ENCODE measurements at places on chromosomes 1 and 21.
A peak's percentile ranks its signal among the peaks of the same experiment; 100 is the strongest.

DNA sequence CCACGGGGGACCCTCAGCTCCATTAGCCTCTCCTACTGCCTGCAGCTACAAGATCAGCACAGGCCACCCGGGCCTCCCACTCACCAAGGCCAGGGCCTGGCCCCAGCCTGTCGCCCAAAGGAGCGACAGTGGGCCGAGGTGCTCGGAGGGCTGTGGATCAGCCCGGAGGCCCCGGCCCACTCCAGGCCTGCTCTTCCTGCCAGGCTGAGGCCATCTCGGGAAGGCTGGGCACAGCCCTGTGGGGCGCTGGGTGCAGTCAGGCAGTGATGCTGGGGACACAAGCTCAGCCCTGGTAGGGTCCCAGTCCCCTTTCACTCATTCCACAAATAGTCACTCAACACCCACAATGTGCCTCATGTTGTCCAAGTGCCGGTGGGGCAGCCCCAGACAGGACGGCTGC, 58.8 kb downstream of the CASZ1 start:
- DNase-seq, result no peak

DNA sequence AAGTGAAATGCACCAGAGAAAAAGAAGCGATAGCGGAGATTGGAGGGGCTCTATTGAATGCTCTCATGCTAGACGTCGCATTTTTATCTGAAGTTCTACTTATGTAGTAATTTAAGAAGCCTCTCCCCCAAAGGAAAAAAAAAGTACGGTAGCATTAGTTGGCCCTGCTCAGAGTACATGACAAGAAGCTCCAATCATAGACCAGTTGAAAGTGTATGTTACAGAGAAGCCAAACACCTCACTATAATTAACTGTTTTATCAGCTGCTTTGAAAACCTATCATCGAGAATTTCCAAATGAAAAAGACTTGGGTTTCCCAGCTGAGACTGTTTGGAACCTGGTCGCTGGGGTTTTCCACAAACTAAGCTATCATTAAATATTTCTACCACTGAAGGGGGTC, 19.6 kb upstream of the OVAAL start:
- no peak for DNase-seq

GRCh38 chr1:219788091-219788490, 140.3 kb downstream of the SLC30A10 start:
- DNase-seq, result no peak

DNA sequence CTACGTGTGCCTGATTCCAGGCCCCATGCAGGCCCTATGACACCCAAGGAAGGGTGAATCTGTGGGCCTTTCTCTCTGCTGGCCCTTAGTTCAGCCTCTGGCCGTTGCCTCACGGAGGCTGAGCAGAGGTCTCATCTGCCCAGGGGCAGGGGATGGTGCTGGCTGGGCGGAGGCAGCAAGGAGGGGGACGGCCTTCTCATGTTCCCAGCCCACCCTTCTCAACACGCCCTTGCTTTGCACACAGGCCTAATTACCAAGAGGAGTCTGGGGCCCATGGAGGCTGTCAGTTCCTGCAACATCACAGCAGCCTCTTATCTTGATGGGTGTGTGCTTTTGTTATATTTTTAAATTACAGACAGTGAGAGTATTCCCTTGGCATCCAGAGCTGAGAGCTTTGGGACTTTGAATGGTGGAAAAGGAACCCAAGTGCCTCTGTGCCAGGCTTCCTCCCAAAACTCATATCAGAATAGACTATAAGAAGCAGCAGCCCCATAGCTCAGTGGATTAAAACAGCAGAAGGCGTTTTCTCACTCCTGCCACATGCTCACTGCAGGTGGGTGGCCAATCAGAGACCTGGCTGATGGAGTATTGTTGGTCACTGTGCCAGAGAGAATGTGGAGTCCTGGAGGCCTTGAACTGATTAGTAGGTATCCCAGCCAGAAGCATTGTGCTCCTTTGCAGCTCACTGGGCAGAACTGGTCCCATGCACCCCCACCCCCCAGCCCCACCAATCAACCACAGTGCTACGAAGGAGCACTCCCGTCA, 164.9 kb downstream of the CAMTA1 start:
- no peak for DNase-seq

GRCh38 chr21:32233055-32233546, 45.7 kb downstream of the MIS18A start:
- DNase-seq, result no peak

DNA sequence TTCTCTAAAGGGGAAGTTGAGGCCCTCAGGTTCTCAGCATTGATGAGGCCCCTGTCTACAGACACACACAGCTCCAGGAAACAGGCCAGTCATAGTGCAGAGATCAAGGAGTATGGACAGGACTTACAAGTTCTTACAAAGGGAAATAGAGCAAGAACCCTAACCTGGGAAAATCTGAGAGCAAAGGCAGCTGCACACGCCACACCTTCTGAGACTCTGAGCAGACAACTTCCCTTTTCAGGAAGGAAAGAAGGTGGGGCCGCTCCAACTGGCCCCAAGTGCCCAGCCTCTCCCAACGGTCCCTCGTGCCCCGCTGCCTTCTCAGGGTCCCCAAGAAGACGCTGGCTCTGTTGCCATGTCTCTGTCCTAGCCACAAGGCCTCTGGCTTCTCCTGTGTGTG, 3.6 kb downstream of the NOC2L start:
- no peak for DNase-seq

DNA sequence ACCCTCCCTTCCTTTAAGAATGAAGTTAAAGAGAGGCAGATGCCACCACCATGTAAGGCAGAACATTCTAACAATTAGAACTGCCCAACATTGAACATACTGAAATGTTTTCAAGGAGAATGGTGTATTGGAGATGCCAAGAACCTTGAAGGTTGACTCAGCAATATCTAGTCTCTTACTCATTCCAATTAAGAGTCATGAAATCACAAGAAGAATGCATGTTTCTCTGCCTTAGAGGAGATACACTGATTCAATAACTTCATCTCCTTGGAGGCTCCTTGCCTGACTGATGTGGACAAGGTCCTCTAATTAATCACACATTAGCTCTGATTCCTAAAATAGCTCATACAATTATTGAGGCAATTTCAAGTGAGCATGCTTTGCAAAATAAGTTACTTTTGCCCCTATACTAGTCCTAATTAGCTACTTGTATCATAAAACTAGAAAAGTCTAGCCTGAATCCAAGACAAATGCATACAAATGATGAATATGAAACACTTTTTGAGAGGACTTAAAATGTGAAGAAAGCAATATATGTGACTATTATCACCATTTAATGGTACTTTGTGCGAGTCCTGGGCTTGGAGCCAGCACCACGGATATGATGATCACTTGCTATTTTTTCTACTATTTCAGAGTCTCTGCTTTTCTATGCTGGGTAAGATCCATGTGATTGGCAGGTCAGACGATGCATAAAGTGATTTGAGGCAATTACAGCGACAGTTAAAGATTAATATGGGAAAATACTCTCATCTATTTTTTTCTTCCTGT, 114.5 kb downstream of the DSCAM start:
- no peak for DNase-seq

DNA sequence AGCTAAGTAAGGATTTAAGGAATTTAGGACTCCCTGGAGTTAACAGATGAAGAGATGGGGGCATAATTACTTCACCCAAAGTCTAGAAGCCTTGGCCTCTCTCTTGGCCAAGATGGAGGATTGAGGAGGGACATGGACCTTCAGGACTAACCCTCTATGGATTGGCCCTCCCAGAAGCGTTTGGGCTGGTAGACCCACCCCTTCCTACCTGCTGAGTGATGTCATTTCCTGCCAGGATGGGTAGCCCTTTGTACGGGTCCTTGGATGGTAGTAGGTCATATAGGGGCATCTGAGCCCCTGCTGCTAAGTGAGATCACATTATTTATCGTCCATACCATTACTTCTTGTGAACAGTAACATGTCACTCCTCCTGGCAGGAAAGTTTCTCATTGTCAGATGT, 17.7 kb downstream of the LURAP1 start:
- DNase-seq, result no peak

DNA sequence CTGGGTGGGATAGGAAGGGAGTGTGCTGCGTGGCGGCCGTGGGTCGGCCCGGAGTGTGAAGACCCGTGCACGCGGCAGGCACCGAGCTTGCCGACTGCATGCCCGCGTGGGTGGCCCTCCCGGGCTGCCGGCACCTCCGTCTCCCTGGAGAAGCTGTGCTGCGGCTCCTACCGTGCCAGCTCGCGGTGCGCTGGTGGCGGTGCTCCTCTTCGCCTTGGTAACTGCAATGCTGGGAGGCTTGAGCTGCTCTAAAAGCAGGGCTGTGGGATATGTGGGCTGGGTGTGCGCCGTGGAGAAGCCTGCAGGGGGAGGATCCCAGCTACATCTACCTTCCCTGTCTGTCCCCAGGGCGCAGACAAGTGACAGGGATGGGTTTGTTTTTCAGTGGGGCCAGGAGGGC, 2.4 kb downstream of the GABRD start:
- DNase-seq, result no peak

- DNase-seq, result no peak
Measured at GRCh38 chr1:36735939-36736730, 253.4 kb upstream of the CSF3R start.

DNA sequence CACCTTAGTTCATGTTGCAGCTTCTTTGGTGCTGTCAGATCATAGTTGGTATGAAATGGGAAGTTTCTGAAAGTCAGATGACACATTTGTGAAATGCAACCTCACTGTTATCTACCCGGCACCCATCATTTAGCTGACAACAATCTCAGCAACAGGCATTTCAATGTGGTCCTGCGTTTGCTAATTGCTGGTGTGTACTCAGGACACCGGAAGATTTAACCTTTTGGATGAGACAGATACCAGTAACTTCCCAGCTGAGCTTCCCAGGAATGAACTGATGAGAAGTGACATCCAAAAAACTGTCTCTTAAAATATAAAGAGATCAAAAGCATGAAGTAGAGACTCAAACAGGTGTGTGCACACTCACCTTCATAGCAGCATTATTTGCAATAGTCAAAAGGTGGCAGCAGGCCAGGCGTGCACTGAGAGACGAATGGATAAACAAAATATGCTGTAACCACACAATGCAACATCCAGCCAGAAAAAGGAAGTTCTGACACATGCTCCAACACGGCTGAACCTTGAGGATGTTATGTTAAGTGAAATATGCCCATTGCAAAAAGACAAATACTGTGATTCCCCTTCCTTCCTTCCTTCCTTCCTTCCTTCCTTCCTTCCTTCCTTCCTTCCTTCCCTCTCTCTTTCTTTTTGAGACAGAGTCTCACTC, 7.9 kb upstream of the CLDN14 start:
- no peak for DNase-seq

GRCh38 chr1:9275567-9276034, 17.1 kb upstream of the SPSB1 start:
- peak; percentile 34 for DNase-seq

DNA sequence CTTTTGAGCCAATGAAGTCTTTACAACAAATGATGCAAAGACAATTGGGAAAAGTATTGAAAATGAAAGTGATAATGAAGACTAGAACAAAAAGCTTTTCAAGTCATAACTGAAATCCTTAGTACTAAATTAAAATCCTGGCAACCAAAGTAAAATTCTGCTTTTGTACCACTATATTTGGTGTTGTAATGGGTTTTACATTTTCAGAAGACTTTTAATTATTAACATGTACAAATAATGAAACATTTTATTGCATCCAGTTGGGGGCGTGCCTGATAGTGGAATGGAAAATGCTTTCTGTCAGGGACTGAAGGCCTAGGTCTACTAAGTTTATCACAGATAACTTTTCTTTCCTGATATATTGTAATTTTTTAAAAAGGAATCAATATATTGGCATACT, 89.4 kb downstream of the SDCCAG8 start:
- DNase-seq, result peak; percentile 40

DNA sequence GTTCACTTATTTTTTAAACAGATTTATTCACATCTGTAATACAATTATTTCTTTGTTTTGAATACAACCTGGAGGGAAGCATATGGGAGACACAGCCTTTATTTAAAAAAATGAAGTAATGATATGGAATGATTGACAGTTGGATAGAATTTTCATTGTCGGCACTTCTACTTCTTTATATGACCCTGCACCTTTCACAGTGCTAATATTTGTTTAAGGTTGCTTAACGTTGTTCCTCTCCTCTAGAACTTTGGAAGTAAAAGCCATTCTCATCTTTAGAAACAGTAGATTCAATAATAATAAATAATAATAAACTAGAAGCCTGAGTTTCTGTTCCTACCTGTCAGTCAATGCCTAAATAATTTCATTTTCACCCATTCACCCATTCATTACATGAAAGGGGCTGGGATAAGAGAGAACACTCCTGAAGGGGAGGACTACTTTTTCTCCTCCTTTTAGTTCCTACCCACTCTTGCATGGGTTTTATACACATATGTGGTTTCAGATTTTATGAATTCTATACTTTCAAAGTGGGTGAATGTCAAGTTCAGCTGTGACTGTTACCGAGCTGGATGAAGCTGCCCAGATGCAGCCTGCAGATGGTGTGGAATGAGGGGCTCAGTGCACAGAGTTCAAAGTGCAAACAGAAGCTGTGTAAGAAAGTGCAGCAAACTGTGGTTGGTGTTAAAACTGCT, 9.4 kb downstream of the RUNX1 start:
- DNase-seq, result no peak

- DNase-seq, result no peak
Measured at GRCh38 chr21:46237474-46237873, 8.9 kb upstream of the LSS start.

DNA sequence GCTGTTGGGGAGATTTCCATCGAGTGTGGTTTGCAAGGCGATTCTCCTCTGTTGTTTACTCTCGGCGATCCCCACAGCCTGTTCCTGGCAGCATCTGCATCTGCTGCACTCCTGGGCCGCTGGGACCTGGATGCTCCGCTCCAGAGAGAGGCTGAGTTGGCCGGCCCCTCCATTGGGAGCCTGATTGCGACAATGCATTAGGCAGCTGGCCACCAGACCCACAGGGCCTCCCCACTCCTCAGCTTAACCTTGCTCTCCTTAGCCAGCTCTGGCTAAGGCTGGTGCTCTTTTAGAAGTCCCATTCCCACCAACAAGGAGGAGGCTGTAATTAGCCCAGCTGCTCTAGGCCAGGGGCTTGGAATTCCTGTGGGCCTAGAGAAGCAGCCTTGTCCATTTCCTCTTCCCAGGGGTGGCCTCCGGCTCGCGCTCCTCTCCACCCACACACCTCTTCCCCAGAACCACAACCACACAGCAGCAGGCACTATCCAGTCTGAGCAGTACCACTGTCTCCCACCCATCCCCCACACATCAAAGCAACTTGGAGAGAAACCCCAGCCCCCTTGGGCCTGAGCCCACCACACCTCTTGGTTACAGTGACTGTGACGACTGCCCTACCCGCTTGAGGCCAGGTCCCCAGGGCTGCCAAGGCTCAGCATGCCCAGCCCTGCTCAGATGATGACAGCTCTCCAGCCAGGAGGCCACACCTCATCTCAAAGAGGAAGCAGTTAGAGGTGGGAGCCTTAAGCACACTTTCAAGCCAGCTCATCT, 193.8 kb upstream of the EDN2 start:
- no peak for DNase-seq

All from NCI-H524 treated with DMSO at 0.1 percent for 48 hours (cell line).